A172 (cell line): ENCODE measurements at places on chromosomes 7 and 10. TPM values are rescaled to one million over a fixed set of nuclear protein-coding genes. Genes with fewer than 3 reads are reported as not detected.

DNA sequence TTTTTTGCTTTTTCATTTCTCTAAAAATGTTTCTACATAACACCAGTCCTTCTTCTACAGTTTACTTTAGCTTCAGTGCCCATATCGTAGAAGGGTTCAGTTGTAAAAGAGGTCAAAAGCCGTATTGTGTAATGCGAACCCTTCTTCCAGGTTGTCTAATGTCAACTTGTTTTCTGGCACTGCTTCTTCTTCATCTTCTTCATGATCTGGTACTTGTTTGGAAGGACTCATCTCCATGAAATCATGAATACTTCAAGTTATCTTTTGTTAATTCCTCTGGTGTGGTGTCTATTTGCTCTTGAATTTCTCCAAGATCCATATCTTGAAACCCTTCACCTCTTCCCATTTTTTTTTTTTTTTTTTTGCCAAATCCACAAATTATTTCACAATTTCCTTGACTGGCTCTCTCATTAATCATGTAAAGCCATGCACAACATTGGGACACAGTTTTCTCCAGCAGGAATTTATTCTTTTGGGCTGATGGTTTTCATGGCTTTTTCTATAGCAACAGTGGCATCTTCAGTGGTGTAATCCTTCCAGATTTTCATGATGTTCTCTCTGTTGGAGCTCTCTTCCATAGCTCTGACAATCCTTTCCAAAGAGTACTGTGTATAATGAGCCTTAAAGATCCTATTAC lies 85.1 kb downstream of the CPED1 start:
- DNase-seq = no peak

- no peak for DNase-seq
Measured at GRCh38 chr7:69882269-69882668, 284.0 kb downstream of the AUTS2 start.

DNA sequence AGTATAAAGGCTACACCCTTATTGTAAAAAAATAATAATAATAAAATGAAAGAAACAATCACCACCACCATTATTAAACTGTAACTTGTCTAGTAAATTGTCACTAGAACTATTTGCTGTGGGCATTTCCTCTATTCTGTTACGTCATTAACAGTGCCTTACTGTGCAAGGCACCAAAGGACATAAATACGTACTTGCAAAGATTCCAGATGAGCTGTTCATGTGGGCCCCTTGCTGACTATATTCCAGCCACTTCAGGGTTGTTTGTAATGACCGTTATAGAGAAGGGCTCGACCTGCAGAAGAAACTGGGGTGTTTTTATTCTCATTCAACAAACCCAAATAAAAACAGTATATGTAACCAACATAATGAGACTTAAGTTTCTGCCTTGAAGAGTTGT lies 60.4 kb downstream of the KLRG2 start:
- no peak for DNase-seq

The TMEM196 gene
- total RNA-seq = not detected in 2 replicates

The DYDC2 gene
- total RNA-seq = 0.12 and 1.2 TPM in 2 replicates

- peak; percentile 89 for DNase-seq
Measured at GRCh38 chr7:103660455-103661371, 214.7 kb upstream of the SLC26A5 start.

DNA sequence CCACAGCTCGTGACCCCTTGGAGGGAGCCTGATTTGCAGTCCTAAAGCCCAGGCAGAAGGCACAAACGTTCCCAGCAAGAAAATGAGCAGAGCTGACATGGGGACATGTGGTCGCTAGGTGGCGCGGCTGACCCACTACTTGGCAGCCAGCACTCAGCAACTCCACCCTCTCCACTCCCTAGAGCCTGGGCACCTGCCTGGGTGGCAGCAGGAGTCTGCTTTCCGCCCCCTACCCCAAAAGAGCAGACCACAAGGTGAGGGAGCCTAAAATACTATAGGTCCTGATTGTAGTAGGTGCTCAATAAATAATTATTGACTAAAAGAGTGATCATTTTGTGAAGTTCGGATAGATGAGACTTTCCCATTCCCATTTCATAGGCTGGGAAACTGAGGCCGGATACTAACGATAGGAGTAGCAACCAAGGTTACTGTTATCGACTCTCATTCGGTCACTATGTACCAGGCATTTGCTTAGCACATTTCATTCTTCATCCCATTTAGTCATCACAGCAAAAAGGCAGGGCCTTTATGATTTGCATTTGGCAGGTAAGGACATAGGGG lies 57.4 kb downstream of the NEUROG3 start:
- peak; percentile 78 for DNase-seq

The MKRN1 gene
- 52.0 and 66.3 TPM in 2 replicates for total RNA-seq

DNA sequence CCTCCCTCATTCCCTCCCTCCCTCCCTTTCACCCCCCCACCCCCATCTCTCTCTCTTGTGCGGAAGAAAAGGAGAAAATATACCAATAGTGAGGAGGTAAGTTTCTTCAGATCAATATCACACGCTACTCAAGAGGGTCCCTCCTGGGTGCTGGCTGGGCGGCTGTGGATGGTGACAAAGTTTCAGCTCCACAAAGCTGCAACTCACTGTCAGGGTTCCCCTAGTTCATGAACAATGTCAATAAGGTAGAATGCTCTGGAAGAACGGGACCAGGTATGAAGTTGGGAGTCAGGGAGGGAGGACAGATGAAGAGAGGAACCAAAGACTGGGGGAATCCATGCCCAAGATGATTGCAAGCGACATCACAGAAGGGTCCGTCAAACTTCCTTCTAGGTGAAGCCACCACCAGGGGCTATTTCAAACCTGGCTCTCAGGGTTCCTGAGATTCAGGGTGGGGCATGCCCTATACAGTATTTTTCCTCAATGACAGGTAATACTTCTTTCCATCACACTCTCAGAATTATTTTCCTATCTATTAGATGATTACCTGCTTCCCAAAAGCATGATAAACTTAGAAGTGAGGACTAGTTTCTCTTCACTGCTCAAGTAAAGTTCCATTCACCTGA lies 1.4 kb upstream of the PDE1C start:
- no peak for DNase-seq

DNA sequence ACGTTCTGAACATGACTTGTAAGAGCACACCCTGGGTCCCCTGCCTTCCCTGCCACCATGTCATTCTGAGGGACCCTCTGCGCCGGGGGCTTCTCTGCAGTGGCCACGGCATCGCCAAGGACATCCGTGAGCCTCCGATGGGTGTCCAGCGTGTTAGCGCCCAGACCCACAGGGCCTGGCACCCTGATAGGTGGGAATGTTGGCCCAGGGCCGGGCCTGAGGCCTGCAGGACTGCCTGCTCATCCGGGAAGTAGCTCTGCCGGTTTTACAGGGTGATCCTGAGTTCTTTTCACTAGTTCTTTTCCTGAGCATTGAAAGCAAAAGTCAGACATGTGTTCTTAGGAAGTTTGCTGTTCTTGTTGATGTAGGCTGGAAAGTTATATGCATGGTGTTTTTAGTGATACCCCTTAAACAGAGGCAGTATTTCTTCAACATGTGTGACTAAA lies 54.5 kb downstream of the WDR37 start:
- no peak for DNase-seq

GRCh38 chr10:28375399-28376354 lies 72.8 kb upstream of the MPP7 start:
- DNase-seq = peak; percentile 79

DNA sequence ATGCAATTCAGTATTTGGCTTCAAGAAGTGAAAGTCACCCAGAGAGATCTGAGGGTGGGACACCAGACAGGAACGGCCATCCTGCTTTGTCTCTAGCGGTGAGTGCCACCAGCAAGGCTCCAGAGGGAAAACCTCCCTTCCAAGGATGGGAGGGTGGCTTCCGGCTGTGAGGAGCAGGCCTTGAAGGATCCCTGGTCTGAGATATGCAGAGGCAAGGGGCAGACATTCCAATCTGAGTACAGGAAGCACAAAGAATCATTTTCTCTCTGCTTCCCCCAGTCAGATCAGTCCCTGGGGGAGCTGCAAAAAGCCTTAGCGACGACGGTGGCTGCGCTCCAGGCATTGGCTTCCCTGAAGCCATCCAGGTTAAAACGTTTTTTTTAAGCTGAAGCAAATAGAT lies 167.4 kb downstream of the TEX36 start:
- no peak for DNase-seq

The CDHR3 gene
- 0.10 and 0.14 TPM in 2 replicates for total RNA-seq

DNA sequence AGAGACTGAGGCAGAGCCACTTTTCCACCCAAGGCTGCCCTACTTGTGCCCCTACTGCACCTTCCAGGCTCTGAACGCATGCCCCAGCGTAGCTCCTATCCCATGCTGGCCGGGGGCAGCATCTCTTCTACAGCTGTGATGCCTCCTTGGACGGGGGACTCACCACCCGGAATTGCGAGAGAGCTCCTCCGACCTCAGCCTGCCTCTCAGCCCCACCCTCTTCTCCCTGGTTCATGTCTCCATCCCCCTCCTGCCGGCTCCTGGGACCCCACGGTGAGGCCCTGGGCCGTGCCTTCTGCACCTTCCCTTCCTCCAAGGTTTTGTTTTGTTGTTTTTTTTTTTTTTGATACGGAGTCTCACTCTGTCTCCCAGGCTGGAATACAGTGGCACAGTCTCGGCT lies 112.4 kb downstream of the MICALL2 start:
- no peak for DNase-seq
